ENCODE measurements at places on chromosomes 12 and 14.

GRCh38 chr14:90513161-90514014 lies 116.6 kb downstream of the CALM1 start:
- peak; percentile 86 for DNase-seq

GRCh38 chr12:94133964-94134795 lies 14.2 kb upstream of the PLXNC1 start:
- no peak for DNase-seq

- no peak for DNase-seq
Observed at GRCh38 chr12:21795648-21796328, 21.3 kb upstream of the KCNJ8 start.

DNA sequence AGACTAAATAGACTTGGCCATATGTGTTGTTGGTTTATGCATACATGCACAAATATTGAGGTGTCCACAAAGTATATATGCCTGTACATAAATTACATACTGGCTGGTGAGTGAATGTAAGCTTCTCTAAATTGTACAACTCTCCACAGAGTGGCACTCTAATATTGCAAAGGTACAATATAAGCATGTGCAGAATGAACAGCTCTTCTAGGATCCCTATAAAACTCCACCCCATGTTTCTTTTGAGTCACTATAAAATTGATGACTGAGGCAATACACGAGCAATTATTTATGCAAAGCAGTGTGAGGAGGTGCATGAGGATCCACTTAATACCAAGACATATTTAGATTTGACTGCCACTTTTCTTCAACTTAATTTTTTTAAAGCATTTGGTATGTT lies 172.2 kb downstream of the NAV3 start:
- no peak for DNase-seq
